ENCODE measurements at places on chromosomes 7 and 10.

DNA sequence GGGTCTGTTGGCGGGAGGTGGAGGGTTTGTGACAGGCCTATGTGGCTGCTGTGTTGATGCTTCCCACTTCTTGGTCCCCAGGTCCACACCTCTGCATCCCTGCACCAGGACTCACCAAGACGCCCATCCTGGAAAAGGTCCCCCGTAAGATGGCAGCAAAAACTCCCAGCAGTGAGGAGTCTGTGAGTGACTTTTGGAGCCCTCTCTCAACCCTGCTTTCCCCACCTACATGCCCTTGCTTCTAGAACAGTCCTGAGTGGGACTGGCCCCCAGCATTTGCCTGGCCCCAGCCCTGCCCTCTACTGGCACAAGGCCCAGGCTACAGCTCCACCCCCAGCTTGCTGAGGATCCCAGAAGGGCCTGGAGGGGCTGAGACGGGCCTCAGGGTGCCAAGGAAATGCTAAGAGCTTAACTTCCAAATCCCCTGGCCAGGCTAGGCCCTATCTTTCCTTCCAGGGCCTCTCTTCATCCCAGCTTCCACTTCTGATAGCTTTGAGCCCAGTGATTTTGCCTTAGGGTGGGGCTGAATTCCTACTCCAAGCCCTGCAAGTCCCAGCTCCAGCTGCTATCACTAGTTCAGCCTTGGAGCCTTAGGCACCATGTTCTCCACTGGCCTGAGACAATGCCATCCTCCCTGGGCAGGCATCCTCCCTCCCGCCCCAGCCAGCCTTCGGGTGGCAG, 2.7 kb downstream of the CHAT start:
- no peak for DNase-seq

DNA sequence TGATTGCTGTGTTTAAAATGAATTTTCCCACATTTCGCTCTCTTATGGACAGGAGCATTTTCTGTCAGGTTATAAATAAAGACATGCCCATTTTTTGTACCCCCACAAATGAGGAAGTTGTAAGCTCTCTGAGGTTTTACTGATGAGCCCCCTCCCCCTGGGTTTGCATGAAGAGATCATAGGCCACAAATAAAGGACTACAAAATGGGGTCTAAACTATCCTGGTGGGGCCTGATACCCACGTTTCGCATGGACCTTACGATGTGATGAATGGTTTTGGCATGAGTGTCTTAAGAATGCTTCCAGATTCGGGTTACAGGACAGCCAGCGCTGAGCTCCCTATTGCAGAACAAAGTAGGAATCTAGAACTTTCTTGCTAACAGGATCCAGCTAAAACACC, 5.8 kb downstream of the IKZF1 start:
- peak; percentile 49 for DNase-seq

DNA sequence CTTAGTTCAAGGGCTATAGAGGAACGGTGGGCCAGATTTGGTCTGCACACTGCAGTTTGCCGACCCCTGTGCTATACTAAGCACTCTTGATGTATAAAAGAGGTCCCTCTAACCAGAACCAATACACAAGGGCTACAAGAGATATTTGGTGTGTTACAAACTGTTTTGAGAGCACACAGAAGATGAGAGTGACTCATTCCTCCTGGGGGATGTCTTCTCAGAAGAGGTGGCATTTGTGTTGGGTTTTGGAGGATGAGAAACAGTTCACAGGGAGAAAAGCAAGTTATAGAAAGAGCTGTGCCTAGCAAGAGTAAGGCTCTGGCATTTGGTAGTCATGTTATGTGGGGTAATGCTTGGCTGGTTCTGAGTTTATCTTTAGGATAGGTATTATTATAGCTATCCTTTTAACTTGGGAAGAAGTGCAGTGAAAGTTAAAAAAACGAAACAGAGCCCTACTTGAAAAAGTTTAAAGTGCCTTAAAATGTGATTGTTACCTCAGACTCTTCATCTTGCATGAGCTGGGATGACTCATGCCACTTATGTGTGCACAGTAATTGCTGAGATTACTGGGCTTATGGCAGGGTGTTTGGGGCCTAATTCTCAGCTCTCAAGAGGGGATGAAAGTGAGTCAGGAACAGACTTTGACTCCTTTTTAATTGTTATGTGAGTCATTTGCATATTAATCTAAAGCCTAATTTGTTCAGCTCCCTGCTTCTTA, 160.4 kb downstream of the KIF20B start:
- no peak for DNase-seq

GRCh38 chr10:61541960-61542359, 88.8 kb upstream of the TMEM26 start:
- no peak for DNase-seq

GRCh38 chr7:128022631-128023532, 8.4 kb downstream of the LRRC4 start:
- DNase-seq: no peak

- DNase-seq: peak; percentile 16
Measured at GRCh38 chr10:96529634-96530279, 16.0 kb upstream of the TLL2 start.

DNA sequence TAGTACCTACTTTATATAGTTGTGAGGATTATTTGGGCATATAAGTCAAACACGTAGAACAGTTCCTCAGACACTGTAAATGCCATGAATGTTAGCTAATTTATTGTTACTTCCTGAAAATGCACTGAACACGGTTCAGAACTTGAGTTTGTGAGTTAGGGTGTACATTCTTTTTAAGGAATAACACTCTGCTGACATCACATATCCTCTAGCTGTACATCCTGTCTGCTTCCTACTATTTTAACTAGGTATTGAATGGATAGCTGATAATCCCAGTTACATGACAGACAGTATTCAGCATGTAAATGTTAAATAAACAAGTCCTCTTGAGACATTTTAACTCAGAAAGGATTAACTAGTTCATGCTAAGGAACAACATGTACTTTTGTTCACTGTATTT, 16.0 kb downstream of the SAMD8 start:
- DNase-seq: no peak

GRCh38 chr7:86262781-86263180, 380.9 kb upstream of the GRM3 start:
- no peak for DNase-seq

DNA sequence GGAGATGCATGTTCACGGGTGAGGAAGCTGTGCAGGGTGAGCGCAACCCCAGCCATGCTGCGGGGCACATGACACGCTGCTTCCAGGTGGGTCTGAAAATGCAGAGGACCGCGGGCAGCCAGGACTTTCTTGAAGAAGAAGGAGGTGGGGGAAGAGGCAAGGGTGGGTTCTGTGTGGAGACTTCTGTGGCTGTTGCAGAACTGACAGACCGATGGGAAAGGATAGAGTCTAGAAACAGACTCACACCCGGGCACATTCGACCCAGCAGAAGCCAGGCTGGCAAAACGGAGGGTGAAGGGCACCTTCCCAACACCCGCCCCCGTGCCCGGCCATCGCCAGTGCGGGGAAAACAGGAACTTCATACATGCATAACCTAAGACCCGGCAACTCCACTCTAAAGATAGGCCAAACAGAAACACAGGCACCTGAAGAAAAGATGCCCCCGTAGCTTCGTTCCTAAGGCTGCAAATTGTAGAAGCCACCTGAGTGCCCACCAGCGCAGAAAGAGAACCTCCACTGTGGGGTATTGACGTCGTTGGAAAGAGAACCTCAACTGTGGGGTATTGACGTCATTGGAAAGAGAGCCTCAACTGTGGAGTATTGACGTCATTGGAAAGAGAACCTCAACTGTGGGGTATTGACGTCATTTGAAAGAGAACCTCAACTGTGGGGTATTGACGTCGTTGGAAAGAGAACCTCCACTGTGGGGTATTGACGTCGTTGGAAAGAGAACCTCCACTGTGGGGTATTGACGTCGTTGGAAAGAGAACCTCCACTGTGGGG, 4.8 kb upstream of the KNDC1 start:
- no peak for DNase-seq

DNA sequence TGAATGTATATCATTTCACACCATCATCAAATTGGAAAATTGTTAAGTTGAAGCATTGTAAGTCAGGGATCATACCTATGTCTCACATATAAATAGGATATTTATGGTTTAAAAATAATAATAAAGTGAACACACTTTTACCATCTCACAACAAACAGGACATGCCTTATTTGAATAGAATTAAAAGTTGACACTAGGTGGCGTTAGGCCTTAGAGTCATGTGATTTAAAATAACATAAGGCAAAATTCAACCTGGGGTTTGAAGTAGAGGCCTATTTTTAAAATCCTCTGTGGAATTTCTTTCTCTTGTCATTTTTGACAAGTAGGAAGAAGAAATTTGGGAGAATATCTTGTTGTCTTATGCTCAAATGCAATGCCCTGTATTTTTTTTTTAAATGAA, 184.7 kb upstream of the PCDH15 start:
- DNase-seq: peak; percentile 62

- DNase-seq: peak; percentile 49
Measured at GRCh38 chr7:27156508-27156898, at the start of gene HOXA7. TSS of gene HOXA7 (minus strand) at chr7:27156675. CDS start at chr7:27156545, 130 bp downstream.

- DNase-seq: no peak
Measured at GRCh38 chr10:119177708-119178371, 772 bp downstream of the PRDX3 start.

GRCh38 chr10:10591715-10592341, 425.8 kb upstream of the CELF2 start:
- DNase-seq: no peak

DNA sequence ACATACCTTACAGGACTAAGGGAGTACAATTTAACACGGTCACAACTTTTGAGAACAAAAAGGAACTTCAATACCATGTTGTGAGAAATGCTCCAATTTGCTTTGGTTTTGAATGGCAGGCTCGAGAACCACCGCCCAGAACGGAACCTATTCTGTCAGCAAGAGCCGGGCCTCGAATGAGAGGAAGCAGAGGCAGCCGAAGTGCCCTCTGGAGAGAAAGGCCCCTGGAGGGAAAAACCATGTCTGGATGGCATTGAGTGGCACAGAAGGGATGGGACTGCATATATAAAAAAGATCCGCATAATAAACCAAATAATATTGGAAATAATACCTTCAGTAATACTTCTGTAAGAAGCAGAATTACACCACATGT, 85.6 kb downstream of the CHST15 start:
- DNase-seq: no peak

DNA sequence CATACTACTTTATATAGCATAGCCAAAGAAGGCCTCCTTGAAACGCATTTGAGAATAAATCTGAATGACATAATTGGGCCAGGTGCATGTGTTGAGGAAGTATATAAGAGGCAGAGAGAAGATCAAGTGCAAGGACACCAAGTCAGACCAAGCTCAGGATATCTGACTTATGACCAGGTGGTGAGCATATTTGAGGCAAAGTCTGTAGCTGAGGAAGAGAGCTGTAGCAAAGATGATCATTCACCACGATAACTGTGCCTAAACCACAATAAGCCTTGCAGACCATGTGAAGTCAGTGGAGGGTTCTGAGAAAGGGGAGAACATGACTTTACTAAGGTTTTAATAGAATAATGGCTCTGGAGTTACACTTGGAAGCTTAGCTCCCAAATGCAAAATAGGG, 292.3 kb downstream of the SORCS1 start:
- peak; percentile 5 for DNase-seq

GRCh38 chr10:100501423-100501822, 18.2 kb downstream of the SEC31B start:
- DNase-seq: no peak

DNA sequence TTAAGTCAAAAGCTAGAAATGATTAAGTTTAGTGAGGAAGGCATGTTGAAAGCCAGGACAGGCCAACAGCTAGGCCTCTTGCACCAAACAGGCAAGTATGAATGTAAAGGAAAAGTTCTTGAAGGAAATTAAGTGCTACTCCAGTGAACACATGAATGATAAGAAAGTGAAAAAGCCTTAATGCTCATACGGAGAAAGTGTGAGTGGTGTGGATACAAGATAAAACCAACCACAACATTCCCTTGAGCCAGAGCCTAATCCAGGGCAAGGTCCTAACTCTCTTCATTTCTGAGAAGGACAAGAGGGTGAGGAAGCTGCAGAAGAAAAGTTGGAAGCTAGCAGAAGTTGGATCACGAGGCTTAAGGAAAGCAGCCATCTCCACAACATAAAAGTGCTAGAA, 53.0 kb downstream of the DNAJC1 start:
- DNase-seq: no peak

GRCh38 chr10:117373823-117374505, 1.3 kb downstream of the PDZD8 start:
- DNase-seq: peak; percentile 79

- DNase-seq: peak; percentile 7
Measured at GRCh38 chr10:129501652-129502436, 34.8 kb downstream of the MGMT start.

- DNase-seq: no peak
Measured at GRCh38 chr7:158240801-158241200, 346.8 kb downstream of the PTPRN2 start.

GRCh38 chr10:116886772-116887171, 37.5 kb downstream of the ENO4 start:
- no peak for DNase-seq

GRCh38 chr7:44580945-44581878, 819 bp downstream of the TMED4 start:
- DNase-seq: peak; percentile 51

- DNase-seq: peak; percentile 82
Measured at GRCh38 chr10:117216611-117217195, 19.4 kb downstream of the KCNK18 start.

DNA sequence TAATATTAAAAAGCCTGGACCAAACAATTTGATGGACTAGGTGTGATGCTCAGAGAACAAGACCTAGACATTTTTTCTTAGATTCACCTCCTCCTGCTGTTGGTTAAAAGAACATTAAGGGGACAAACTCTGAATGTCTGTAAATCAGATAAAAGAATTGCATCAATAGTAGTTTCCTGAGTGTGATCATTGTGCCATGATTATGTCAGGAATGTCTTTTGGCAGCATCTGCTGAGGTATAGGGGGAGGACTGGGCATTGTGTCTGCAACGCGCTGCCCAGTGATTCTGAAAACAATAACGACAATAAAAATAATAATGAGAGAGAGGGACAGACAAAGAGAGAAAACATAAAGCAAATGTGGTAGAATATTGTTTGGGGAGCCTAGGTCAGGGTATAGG, 6.9 kb downstream of the C7orf57 start:
- no peak for DNase-seq

GRCh38 chr7:91436655-91437054, 172.4 kb downstream of the FZD1 start:
- DNase-seq: no peak

DNA sequence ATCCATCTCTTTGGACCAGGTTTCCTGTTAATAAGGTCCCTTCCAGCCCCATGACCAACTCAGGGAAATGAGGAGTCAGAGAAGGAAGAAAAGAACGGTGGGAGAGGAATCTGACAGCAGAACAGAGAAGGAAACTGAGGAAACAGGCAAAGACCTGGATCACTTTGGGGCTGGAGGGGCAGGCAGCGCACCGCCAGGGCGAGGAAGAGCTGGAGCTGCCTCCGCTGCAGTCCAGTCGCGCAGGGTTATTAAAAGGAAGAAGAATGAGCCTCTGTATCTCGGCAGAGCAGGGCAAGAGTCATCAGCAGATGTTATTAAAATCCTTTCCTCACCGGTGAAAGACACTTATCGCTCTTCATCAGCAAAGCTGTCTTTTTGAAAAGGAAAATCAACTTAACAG, 37.7 kb upstream of the R3HCC1L start:
- DNase-seq: no peak

DNA sequence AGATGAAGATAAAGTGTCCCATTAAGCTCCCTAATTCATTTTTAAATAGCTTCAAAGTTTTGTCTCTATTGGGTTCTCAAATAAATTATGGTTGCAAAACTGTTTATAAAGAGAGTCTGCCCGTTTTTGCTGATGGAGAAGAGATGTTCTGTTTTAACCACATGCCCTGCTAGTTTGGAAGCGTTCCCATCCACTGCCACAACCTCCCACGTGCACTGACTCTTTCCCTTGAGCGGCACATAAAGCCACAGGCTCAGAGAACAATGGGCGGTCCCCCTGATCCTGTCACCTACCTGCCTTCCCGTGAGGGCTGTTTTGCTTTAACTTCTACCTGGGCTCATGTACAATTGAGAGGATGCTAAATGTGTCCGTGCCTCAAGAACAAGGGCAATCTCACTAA, 65.5 kb downstream of the CPVL start:
- DNase-seq: peak; percentile 15

All from hematopoietic multipotent progenitor cell treated with erythropoietin and hydrocortisone succinate and interleukin-3 and kit ligand, for 6 days (in vitro differentiated cells).